ENCODE measurements at places on chromosomes 5 and 9.

GRCh38 chr9:22354699-22355384 lies 91.8 kb upstream of the DMRTA1 start:
- DNase-seq: no peak

- DNase-seq: peak; percentile 9
Observed at GRCh38 chr5:180120237-180121101, 48.9 kb upstream of the RNF130 start.

- DNase-seq: no peak
Observed at GRCh38 chr9:80125731-80126264, 554.0 kb downstream of the TLE4 start.

GRCh38 chr9:125994066-125994943 lies 247.1 kb downstream of the PBX3 start:
- DNase-seq: no peak

DNA sequence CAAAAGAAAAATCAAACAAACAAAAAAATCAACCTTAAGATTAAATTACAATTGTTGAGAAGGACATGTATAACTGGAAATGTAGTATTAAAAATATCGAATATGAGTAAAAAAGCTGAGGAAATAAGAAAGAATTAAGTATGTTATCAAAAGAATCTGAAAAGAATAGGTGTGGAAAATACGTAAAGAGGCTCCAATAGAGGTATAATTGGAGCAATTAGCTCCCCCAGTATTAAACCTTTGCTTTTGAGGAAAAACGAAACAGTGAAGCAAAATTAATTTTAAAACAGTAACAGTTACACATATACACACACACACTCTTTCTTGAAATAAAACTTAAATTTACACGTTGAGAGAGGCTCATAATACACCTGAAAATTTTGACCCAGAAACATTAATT lies 578.7 kb upstream of the ADAMTS16 start:
- DNase-seq: no peak
